NCI-H1694 treated with DMSO at 0.1 percent for 48 hours (cell line): ENCODE measurements at places on chromosomes 4 and X.

- no peak for DNase-seq
Observed at GRCh38 chrX:116318672-116319071, 117.7 kb upstream of the SLC6A14 start.

DNA sequence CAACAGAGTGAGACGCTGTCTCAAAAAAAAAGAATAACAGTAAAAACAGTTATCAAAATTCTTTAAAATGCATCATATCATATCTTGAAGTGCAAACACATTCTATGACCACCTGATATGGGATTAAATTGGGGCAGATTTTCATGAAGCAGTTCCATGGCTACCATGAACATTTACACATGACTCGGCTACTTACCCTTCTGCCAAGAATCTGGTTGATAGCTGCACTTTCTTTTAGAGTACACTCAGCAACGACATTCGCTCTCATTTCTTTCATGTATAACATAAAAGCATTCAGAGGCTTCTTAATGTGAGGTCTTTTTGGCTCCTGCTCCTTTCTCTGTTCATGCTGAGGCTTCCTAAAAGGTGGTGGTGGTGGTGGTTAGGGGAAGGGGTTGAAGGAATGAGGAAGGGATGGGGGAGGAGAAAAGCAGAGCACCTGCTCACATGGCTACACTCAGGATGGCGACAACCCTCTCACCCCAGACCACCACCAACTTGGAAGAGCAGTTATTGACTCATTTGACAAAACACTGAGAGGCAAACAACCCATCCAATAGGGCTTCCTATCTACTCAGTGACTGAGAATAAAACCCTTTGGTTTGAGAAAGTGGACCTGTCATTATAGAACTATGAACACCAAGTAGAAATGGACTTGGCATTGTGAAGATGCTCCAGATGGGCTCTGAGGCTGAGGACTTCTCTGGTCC, 88.5 kb downstream of the HADH start:
- DNase-seq, result no peak

DNA sequence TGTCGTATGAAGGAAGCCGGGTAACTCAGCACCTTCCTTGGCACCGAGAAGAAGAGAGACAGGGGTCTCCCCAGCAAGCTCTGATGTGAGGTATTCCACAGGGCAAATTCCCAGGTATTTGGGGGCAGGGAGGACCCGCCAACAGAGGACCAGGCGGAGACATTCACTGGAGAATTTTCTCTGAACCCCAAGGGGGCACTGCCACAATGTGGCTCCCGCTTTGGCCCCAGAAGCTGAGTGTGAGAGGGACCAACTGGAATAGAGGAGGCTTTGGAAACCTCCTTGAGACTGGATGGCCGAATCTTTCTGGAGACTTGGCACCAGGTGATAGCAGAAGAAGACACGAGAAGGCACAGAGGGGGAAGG, 735 bp upstream of the GABRE start:
- DNase-seq, result no peak

DNA sequence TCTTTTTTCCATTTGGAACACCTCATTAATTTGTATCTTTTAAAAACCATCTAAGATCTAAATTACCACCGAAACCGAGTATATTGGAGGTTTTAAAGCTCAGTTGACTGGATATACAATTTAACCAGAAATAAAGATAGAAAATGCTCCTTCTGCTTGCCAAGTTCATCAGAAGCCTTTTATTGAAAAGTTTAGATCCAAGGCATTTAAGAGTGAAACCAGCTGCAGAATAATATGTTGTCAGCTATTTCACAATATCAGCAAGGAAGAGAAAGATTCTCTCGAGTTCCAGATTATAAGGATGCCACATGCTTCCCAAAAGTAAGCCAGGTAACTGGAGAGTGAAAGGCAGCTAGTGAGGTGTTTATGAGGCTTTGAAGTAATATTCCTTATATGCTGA, 217.4 kb downstream of the DCTD start:
- DNase-seq, result no peak

DNA sequence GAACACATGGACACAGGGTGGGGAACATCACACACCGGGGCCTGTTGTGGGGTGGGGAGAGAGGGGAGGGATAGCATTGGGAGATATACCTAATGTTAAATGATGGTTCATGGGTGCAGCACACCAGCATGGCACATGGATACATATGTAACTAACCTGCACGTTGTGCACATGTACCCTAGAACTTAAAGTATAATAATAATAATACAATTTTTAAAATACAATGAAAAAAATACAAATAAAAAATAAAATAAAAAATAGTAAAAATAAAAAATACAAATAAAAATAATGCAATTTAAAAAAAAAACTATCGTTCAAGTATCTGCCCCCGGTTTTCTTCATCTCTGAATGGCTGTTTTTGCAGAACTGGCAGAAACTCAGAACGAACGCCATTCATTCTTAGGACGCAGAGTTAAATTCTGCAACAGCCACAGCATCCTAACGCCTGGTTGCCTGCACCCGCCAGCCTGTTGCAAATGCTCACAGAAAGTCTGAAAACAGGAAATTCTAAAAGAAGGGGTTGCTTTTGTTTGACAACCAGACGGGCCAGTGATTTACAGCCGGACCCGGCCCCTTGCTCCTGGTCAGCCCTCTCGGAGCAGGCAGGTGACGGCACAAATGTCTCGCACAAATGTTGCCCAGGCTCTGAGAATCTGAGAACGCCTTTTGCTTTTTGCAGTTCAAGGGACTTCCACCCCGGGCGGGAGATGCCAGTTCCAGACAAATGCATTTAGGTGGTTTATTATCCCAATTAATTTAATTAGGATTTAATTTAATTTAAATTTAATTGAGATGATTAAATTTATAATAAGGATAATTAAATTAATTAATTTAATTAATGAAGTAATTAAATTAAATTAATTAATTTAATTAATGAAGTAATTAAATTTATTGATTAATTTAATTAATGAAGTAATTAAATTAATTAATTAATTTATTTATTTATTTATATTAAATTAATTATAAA, 47.8 kb downstream of the CRLF2 start:
- no peak for DNase-seq

DNA sequence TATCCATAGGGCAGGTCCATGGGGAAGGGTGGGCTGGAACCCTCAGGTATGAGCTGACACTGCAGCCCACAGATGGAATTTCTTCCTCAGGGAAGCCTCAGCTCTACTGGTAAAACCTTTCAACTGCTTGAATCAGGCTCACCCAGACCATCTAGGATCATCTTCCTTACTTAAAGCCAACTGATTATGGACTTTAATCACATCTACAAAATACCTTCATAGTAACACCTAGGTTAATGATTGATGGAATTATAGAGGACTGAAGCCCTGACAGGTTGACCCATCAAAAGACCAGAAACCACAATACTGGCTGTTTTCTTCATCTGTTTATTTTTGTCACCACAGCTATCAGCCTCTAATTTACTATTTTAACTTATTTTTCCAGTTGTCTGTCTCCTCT, 188.9 kb upstream of the BOD1L1 start:
- DNase-seq, result no peak

GRCh38 chrX:45630078-45630477, 429.4 kb upstream of the DIPK2B start:
- no peak for DNase-seq

DNA sequence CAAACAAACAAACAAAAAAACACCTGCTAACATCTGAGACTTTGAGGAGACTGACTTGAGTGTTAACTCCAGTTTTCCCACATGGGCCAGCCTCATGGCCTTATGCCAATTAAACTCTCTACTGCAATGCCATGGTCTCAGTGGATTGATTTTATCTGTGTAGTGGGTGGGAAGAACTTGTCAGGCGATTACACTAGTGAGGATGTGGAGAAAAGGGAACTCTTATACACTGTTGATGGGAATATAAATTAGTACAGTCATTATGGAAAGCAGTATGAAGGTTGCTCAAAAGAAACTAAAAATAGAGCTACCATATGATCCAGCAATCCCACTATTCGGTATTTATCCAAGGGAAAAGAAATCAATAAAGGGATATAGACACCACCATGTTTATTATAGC, 12.8 kb upstream of the XIAP start:
- no peak for DNase-seq

- DNase-seq, result no peak
Observed at GRCh38 chr4:169841776-169842175, 84.0 kb upstream of the HPF1 start.

DNA sequence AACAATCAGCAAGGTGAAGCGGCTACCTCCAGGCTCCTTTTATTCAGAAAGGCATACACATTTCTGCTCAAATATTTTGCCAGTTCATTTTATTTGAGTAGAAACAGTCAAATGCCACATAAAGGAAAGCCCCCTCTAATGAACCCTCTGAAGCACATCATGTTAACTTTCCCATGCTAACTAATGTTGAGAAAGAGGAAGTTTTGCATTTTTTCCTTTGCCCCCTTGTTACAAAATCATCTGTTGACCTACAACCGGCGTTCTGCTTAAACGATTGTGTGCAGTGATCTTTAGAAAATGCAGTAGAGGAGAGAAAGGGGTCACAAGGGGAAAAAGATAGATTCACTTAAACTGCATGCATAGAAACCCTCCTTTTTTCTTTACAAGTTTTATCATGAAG, 25.2 kb upstream of the ATXN3L start:
- no peak for DNase-seq

DNA sequence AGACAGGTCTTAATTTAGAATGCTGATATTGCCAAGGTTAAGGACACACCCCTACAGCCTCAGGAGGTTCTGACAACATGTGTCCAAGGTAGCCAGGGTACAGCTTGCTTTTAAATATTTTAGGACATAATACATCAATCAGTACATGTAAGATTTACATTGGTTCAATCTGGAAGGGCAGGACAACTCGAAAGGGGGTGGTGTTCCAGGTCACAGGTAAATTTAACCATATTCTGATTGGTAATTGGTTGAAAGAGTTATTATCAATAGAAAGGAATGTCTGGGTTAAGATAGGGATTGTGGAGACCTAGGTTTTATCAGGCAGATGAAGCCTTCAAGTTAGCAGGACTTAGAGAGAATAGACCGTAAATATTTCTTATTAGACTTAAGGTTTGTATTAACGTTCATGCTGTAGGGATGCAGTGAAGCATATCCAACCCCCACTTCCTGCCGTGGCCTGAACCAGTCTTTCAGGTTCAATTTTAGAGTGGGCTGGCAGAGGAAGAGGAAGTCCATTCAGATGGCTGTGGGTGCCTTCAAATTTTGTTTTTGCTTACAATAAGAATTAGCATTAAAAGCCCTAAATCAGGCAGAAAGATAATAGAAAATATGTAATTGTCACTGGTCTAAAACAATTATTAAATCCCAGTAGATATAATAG, 136.5 kb upstream of the GALNTL6 start:
- DNase-seq, result no peak

DNA sequence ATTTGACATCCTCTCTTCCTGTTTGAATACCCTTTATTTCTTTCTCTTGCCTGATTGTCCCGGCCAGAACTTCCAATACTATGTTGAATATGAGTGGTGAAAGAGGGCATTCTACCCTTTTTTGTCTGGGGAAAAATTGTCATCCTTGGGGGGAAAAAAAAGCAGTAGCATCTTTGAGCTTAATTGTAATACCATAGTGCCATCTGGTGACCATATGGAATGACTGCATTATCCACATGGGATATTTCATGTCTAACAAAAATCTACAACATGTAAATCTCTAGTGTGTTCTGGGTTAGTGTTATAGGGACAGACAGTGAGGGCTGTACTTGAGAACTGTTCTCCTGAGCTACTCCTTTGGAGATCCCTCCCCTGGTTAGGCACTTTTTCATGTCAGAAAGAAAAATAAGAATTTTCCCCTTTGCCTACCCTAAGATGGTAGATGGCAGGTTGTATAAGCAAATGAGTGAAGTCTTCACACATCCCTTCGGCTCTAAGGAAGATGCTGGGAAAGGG, 26.0 kb downstream of the CAPN6 start:
- peak; percentile 54 for DNase-seq

DNA sequence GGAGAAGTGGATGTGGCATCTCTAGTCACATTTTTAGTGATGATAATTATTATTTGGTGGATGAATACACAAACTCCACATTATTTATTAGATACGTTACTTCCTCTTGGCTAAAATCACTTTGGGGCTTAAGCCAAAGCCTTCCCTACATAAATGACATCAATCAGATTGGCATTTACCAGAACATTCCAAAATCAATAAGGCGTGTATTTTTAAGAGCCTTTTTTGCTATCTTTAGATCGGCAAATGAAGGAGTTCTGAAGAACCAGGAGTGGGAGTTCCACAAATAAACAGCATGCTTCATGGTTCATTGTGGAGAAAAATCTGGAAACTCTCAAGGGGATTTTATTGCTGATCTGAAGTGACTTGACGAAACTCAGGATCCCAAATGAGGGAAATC, 89.7 kb downstream of the AMELX start:
- no peak for DNase-seq

DNA sequence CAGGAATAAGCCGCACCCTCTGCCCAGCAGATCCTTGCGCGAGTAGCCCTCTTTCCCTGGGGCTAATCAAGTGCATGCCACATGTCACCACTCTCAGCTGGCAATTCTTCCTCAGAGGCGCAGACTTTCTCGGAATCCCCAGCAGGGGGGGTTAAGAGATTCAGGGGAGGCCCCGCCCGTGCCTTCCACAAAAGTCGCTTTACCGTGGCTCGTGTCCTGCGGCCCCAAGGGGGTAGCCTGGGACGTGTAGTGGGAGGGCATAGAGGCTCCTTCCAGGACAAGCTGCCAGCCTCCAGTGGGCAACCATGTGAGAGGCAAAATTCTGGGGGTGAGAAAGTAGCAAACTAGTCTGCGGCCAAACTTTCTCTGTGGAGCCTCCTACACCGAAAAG, 652 bp downstream of the SRPX start:
- DNase-seq, result peak; percentile 34

DNA sequence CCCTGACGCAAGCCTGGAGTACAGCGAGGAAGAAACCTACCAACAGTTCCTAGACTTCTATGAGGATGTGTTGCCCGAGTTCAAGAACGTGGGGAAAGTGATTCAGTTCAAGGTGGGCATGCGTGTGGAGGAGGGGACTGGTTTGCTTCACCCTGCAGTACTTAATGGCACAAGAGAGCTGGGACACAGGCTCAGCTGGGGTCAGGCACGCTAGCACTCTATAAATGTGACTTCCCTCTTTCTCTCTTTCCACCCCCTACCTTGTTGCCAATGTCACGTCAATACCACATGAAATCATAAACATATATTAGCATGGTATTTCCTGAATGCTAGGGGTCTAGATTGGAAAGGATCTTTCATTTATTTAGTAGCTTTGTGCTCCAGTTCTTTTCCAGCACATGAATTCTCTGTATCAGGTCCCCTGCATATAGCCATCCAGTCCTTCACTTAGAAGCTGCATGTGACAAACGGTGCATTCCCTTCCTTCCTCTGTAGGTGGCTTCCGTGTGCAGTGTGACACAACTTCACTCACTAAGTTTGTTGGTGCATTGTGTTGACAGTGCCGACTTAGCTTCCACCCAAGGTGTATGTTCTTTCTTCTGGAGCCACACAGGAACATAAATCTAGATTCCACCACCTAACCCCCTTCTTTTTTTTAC, 25.6 kb downstream of the ZRSR2 start:
- no peak for DNase-seq

DNA sequence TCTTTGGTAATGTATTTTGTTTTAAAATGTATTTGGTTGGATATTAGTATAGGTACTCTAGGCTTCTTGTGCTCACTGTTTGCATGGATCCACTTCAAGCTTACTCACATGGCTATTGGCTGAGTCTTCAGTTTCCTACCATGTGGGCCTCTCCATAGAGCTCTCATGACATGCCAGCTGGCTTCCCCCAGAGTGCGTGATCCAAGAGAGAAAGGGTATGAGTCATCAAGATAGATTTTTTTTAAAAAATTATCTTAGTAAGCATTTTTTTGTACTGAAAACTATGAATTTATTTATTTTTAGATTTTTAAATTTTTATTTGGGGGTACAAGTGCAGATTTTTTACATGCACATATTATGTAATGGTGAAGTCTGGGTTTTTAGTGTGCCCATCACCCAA, 219.1 kb upstream of the AMOT start:
- DNase-seq, result no peak
